ENCODE measurements at places on chromosomes 13 and 19.

DNA sequence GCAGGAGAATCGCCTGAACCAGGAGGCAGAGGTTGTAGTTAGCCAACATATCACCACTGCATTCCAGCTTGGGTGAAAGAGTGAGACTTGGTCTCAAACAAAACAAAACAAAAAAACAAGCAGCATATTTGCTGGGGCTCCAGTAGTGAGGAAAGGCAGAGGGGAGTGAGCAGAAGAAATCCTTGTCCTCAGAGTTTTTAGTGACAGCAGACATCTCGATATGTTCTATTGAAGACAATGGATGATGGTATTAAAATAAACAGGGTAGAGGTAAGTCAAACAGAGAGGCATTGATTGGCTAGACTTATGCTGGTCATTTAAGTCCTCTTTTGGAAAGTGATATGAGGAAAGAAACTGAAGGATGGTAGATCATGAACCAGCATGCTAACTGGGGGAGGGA, 19.0 kb downstream of the NLRP7 start:
- DNase-seq = no peak

GRCh38 chr19:10233946-10234345, 2.8 kb upstream of the S1PR2 start:
- DNase-seq = no peak

GRCh38 chr13:73656863-73657262, 477.3 kb downstream of the KLF12 start:
- DNase-seq = no peak

DNA sequence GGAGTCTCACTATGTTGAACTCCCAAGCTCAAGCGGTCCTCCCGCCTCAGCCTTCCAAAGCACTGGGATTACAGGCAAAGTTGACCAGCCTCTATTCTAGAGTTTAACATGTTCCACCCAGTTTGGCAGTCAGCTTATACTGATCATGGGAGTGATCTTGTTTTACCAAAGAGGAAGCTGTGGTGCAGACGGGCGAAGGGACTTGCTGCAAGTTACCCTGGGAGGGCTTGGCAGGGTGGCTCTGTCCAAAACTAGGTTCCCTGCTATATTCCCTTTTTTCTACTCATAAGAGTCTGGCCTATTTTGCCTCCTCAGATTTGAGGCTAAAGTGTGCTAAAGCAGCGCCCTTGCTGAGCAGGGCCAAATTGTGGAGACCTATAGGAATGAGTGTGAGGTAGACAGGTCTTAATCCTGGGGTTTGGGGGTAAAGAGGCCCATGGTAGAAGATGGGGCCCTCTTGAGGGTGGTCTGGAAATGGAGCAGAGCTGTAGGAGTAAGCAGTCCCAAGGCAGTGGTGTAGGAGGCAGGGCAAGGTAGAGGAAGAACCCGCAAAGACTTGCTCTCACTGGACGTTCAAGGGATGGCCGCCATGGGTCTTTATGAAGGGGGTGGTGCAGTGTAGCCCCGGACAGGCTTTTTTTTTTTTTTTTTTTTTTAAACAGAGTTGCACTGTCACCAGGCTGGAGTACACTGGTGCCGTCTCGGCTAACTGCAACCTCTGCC, 3.3 kb downstream of the RPS19 start:
- no peak for DNase-seq

Measured in fibroblast of upper back skin (primary cell).